Brain (organoid and tissue), 16 donors: ENCODE measurements at places on chromosomes 4 and X. TPM values are rescaled to one million over a fixed set of nuclear protein-coding genes. Genes with fewer than 3 reads are reported as not detected.

The PPEF2 gene
- polyA plus RNA-seq = not detected

DNA sequence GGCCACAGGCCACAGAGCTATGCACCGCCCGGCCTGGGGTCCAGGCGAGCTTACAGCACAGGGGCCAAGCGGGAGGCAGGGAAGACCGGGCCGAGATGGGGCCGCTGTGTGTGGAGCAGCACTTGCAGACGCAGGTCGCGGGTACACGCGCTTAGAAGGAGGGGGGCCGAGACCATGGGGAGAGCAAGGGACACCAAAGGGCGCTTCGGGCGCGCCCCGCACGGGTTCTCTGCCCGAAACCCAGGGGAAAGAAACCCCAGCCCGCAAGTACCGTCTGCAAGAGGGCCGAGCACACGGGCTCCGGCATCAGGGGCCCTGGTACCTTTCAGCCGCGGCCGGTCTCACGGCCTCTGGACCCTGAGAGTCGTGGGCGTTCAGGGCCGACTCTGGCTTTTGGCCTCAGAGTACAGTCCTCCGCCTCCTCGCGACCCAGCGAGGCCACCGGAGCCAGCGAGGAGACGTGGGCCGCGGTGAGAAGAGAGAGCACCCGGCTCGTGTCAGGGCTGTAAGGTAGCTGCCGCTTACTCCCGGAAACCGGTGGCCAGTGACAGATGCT, 342 bp downstream of the EOLA2 start:
- DNase-seq = no peak

The IBSP gene
- polyA plus RNA-seq = not detected

DNA sequence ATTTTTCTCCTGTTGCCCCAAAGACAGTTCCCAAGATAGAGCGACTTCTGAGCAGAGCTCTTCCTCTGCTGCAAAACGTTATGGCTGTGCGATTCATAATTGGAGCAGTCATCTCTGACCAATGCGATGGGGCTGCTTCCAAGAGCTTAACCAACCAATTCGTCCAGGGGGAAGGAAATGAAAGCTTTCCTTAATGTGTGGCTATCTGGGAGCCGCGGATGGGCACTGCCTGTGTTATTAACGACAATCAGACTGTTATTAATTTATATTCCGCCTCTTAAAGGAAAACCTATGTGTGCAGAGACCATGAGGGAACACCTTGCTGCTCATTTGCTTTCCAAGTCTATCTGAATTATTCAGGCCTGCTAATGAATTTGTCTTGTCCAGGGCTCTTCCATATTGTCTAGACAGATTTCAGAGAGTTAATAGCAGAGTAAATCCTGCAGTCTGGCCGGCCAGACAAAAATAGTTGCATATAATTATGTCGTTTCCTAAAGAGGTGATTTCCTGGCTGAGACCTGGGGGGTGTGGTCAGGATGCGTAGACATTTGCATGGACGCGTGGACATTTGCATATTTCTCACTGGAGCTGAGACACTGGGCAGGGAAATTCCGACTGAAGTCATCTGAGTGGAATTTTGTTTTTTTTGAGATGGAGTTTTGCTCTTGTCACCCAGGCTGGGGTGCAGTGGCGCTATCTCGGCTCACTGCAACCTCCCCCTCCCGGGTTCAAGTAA, 135.4 kb downstream of the HMX1 start:
- DNase-seq = peak; percentile 11

DNA sequence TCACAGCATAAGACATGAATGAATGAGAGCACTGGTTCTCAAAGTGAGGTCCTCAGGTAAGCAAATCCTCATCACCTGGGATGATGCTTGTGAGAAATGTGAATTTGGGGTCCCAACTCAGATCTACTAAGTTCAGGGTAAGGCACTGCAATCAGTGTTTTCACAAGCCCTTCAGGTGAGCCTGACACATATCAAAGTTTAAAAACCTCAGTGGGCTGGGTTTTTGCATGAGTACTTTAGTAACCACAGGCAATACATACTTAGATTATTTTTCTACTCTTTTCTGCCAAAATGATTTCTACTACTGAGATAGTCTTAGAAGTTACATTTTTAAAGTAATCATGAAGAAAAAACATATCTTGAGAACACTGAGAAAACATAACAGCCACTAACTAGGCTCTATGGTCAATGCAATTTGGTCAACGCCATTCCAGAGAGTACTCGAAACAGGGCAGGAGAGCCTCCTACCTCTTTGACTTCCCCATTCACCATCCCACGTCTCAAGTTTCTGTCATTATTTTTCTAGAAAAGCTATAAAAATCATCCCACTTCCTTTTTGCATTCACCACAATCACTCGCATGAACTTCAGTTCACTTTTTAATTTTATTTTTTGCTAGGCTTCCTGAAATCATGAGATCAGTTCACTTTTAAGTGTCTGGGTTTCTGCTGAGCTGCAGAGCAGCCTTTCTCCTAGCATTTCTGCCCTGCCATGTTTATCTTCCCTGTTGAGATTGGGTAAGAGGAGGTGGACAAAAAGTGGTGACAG, 73.8 kb downstream of the MFAP3L start:
- no peak for DNase-seq

- DNase-seq = no peak
Observed at GRCh38 chr4:101283434-101283833, 63.9 kb downstream of the PPP3CA start.

The WDR13 gene
- 127 TPM for polyA plus RNA-seq

DNA sequence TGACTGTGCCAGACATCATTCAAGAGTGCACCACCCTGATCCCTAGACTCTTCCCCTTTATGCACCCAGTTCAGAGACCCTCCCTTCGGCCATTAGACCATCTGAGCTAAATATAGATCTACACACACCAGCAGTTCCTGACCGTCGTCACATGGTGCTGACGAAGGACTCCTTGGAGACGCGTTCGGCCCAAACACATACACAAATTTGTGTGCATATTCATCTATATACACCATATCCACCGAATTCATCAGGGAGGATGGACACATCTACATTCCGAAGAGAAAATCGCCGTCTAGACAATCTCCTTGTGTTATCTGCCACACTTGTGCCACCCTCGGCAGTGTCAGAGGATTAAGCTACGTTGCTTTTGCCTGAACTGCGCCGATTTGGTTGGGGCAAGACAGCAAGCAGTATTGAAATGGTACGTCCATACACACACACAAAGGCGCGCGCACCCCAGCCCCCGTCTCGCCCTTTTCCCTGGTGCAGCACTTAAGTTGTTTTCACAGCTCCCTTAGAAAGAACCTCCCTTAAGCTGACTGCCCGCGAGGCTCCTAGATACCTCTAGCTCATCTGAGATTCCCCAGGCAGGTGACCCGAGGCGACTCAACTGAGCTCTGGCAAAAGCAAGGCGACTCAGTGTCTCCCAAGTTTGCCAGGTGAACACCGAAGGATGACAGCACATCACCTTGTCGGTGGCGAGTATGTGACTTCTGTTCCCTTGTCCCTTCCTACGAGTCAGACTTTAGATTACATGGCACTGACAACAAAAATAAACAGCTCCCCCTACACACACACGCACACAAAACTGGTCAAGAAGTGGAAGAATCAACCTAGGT, 1.0 kb downstream of the RASGEF1B start:
- DNase-seq = peak; percentile 60

DNA sequence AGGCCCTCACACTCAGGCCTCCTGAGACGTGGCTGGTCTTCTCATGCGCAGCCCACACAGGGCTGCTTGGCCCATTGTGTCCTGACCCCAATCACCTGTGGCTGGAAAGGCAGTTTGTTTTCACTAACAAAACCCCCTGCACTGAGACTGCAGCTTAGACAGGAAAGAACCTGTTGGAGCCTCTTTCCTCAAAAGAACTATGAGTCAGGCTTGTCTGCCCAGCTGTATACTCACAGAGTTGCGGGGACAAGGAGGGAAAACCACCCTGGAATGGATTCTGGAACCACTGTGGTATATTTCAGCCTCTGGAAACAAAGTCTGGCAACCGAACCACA, 5.2 kb upstream of the TMEM156 start:
- no peak for DNase-seq

The SLC26A1 gene
- polyA plus RNA-seq = not detected

The CSAG1 gene
- 1.9 TPM for polyA plus RNA-seq

The CFP gene
- 1.1 TPM for polyA plus RNA-seq

The FANCB gene
- polyA plus RNA-seq = 0.75 TPM

- no peak for DNase-seq
Observed at GRCh38 chr4:168723569-168723968, 226.7 kb downstream of the PALLD start.

The STK32B gene
- polyA plus RNA-seq = 18.0 TPM

The TMPRSS11F gene
- not detected for polyA plus RNA-seq

The TXK gene
- not detected for polyA plus RNA-seq

GRCh38 chrX:10074241-10074941, 82.4 kb upstream of the CLCN4 start:
- DNase-seq = no peak

DNA sequence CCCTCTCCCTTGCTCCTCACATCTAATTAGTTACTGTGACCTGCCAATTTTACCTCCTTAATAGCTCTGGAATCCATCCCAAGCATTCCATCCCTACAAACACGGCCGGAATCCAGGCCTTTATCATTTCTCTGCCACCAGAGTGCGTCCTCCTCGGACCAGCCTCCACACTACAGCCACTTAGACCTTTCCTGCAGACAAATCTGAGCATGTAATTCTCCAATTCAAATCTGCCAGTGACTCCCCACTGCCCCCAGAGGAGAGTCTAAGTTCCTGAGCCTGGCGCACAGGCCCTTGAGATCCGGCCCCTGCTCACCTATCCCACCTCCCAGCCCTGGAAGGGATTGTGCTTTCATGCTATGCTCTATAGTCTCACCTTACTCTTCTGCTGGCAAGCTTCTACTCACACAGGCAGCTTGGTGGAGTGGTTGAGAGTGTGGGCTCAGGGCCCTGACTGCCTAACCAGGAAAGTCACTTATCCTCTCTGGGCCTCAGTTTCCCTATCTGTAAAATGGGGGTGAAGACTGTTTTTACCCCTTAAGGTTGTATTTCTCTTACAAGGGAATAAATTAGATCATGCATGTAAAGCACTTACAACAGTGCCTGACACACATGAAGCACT, 31.2 kb downstream of the PJA1 start:
- DNase-seq = peak; percentile 43

The POLN gene
- 1.1 TPM for polyA plus RNA-seq

The GJB1 gene
- polyA plus RNA-seq = 60.6 TPM

- DNase-seq = no peak
Observed at GRCh38 chr4:162350331-162350730, 186.5 kb upstream of the FSTL5 start.

The NAP1L2 gene
- polyA plus RNA-seq = 14.1 TPM

DNA sequence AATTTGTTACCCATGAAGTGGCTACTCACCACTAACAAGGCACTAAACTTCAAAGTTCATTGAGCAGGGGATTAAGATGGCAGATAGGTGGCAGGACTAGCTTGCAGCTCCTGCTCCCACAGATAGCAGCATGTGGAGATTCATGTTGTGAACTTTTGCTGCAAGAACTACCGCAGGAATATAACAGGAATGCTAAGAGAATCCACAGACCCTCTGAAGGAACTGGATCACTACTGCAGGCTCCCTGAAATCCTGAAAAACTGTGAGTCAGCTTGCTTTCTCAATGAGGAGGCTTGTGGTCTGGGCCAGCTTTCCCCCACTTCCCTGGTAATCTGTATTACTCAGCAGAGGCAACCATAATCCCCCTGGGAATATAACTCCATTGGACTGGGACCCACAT, 118.5 kb upstream of the VCX2 start:
- no peak for DNase-seq

The SLC10A6 gene
- not detected for polyA plus RNA-seq

The TRPC3 gene
- polyA plus RNA-seq = 0.22 TPM

DNA sequence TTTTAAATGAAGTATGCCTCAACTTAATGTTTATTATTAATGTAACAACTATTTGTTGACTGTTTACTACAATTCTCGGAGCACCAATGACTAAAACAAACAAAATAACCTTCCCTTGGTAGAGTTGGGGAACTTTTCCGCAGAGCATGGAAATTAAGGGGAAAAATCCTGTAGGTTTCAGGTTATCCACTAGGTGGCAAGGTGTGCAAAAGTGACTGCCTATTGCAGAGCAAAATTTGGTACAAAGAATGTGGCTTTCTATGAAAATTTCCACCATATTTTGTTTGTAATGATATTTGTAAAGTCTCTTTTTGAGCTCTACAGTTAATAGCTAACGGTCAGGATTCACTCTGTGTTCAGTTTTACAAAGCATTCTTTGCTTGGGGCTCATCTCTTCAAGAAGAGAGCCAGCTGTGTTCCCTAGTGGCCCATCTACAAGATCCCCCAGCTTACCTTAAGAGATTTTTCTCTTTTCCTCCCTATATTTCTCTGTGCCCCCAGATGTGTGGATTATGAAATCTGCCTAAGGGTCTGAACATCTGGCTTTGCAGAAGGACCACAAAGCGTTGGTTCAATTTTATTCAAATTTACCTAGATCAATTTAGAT, 61.1 kb downstream of the FBXO8 start:
- DNase-seq = peak; percentile 29

DNA sequence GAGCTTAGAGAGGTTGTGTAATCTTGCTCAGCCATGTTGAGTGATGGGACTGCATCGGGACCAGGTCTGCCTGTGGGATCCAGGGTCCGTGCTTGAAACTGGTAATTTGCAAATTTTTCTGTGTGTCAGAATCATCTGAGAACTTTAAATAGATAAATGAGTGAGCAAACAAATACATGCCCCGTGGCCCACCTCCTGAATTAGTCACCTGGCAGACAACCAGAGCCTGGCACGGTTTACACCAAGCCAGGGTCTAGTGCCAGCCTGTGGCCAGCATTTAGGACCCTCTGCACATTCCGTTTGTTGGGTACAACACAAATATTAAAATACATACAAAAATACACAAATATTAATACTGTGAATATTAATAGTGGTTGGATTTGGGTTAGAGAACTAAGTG, 90.6 kb upstream of the STOX2 start:
- no peak for DNase-seq

The LRAT gene
- polyA plus RNA-seq = 0.32 TPM

DNA sequence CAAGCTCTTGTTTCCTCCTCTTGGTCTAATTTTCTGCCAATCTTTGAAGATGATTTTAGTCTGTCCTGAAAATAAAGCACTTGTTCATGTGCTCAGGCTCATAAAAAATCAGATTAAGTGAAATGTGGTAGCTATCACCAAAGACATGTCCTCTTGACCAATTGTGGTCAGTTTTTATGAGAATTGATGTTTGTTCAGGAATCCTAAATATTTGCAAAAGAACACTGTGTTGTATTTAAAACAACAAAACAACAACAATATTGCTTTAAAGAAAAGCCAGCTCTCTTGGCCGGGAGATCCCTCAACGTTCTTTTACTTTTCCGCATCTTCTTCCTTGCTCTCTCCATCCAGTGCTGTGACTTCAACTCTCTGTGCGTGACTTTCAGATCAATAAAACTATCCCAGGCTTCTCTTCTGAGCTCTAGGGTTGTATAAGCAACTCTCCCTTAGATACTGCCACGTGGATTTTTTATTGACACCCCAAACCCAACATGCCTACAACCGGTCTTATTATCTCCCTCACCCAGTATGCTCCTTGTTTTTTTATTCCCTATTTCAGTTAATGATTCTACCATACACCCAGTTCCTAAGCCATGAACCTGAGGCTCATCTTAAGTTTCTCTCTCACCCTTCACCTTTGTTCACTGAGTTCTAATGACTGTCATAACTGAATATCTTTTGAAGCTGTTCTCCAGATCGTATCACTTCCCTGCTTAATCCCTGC, 309.9 kb downstream of the ARHGAP10 start:
- DNase-seq = no peak

The TLR1 gene
- 0.29 TPM for polyA plus RNA-seq

The RHOXF1 gene
- polyA plus RNA-seq = not detected

The TLR3 gene
- polyA plus RNA-seq = 0.36 TPM
